NCI-H524 (cell line): ENCODE measurements at places on chromosomes 7 and 10.
A peak's percentile ranks its signal among the peaks of the same experiment; 100 is the strongest.

- no peak for DNase-seq
Observed at GRCh38 chr10:43960477-43960876, 311.8 kb upstream of the ZNF32 start.

GRCh38 chr7:82985144-82985802, 177.4 kb downstream of the PCLO start:
- peak; percentile 69 for DNase-seq

- no peak for DNase-seq
Observed at GRCh38 chr10:17005621-17006566, 123.7 kb downstream of the CUBN start.

DNA sequence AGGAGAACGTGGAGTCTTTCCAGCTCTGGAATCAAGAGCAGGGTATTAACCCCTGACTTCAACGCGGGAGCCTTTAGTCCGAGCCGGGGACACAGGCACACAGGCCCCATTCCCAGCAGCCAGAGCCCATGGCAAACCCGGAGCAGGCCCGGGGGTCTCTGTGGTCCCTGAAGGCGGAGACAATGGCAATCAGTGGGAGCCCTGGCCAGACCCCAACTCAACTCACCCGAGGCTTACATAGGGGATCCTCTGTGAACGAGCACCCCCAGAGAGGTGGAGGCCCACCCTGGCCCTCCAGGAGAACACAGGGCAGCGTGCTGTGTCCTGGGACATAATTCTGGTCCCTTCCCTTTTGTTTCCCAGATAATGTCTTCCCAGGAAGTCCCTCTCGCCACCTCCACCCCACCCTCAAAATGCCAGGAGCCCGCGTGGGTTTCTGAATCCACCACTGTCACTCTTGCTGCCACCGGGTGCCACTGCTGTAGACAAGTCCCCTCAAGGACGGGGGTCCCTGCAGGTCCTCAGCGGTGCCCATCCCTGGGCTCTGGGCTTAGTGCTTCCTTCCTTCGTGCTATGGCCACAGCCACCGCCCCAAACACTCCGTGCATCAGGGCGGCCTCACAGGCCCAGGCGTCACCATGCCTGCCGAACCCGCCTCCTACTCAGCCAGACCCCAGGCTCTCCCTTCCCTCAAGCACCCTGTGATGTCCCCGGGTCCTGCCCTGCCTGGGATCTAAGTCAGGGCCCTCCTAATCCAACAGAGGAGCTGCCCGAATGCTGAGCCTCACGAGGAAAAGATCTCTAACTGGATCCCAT, 28.6 kb upstream of the PPP2R2D start:
- no peak for DNase-seq

DNA sequence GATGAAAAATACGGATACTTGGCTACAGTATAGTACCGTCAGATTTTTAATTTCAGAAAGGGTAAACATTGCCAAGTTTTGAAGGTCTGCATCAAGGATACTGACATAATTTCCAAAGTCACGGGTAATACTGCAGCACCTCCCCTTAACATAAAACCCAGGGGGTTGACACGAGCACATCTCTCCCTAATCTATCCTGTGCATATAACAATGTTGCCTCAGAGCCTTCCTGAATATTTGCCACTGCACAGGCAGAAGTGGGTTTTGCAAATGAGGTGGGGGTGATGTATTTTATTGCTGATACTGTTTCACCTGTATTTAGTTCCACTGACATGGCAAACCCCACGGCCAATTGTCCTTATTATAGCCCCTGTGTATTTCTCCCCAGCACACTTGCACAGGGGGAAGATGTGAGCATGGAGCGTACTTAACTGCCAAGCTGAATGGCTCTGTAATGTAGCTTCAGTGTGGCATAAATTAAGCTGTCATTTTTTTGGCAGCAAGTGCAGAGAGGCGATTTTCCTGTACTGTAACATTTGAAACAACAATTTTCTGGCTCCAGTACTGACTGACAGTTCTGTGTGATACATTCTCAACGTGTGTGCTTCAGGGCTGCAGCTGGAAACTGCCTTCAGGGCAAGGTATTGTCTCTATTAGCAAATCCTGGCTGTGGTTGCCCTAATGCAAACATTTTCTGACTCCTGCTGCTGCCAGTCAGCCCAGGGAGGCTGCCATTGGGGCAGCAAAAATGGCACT, 299.6 kb upstream of the SP4 start:
- no peak for DNase-seq

GRCh38 chr7:150570556-150571465, 3.6 kb downstream of the GIMAP4 start:
- DNase-seq = no peak

- DNase-seq = peak; percentile 77
Observed at GRCh38 chr7:102450242-102450641, 14.4 kb downstream of the ALKBH4 start.

DNA sequence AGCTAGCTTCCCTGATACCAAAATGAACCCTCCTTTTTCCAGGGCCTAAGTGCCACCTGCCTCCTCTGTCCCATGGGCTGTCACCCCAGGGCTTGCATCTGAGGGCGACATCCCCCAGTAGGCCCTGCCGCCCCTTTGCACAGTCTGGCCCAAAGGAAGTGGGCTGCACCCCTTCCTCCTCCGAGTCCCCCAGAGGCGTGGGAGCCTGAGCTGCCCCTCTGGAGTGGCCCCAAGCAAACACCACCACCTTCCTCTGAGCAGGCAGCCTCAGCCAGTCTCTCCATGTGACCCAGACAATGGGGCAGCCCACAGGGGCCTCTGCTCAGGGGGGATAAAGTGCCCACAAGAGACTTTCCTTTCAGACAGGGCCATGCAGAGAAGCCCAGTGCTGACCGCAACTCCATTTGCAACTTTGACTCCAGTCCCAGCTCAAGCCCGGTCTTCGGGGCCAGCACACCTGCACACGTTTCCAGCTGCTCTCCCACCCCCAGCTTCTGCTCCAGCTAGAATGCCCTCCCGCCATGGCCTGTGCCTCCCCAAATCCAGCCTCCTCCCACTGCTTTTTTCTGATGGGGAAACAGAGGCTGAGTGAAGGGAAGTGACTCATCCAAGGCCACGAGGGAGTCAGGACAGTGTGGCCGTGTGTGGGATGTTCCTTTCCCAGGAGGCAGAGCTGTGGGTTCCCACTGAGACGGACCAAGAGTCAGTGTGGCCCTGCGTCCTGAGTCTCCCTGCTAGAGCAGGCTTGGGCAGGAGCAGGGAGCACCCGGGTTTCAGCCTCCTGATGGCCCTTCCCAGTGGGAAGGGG, 111.9 kb downstream of the ZMIZ1 start:
- DNase-seq = no peak

GRCh38 chr10:123462756-123463155, 203.4 kb upstream of the GPR26 start:
- no peak for DNase-seq

GRCh38 chr10:20287586-20287985, 471.4 kb downstream of the PLXDC2 start:
- DNase-seq = no peak

GRCh38 chr7:107638594-107638993, 22.0 kb upstream of the SLC26A4 start:
- DNase-seq = no peak

GRCh38 chr7:135508883-135509588, 866 bp downstream of the CNOT4 start:
- peak; percentile 80 for DNase-seq

DNA sequence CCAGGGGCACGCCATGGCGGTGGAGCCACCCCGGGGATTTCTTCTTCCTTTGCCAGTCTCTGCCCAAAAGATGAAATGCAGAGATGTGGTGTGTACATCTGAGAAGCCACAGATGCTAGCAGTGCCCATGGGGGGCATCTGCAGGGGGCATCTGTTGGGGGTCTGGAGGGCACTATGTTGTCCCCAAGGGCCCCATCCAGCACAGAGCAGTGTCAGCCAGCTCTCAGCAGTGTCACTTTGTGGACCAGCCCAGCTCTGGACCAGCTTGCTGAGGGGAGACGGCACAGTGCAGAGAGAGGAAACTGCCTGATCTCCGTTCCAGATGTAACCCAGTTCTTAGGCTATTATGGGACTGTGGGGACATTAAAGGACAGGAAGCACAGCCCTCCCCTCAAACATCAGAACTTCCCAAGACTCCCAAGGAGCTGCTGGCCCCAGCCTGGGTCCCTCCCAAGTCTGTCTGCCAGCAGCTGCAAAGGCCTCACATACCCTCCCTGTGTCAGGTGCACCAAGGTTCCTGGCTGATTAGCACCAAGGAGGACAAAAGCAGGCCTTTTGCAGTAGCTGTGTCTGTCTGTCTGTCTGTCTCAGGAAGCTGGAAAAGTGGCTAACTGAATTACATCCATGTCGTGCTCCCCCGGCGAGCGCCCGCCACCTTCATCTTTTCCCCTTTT, 536.5 kb downstream of the PTPRN2 start:
- no peak for DNase-seq

DNA sequence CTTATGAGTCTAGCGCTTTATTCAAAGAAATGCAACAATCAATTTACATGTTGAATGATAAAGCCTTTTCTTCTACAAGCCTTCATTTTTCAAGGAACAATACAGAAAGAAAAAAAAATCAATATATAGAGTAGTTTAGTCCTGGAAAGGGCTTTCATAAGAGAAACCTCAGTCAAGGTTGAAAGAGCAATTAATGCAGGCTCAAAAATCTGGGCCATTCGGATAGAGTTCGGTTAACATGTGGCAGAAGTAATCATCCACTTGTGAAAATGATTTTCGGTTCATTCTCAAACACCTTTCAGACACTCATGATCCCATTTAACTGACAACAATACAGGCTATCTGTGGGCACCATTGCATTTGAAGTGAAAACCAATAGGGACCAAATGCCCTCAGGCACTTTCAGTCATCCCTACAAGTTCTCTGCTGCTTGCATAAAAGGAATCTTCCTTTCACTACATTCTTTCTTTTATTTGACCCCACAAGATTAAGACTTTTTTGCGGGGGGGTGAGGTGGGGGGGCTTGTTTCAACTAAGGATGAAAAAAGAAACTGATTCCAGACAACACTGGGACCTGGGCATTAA, 177.9 kb downstream of the RNF133 start:
- peak; percentile 59 for DNase-seq

- peak; percentile 58 for DNase-seq
Observed at GRCh38 chr10:71753091-71753959, 20.0 kb downstream of the VSIR start.

GRCh38 chr10:57303566-57303965, 942.5 kb upstream of the ZWINT start:
- DNase-seq = no peak

- no peak for DNase-seq
Observed at GRCh38 chr7:666454-667292, 59.8 kb upstream of the DNAAF5 start.

DNA sequence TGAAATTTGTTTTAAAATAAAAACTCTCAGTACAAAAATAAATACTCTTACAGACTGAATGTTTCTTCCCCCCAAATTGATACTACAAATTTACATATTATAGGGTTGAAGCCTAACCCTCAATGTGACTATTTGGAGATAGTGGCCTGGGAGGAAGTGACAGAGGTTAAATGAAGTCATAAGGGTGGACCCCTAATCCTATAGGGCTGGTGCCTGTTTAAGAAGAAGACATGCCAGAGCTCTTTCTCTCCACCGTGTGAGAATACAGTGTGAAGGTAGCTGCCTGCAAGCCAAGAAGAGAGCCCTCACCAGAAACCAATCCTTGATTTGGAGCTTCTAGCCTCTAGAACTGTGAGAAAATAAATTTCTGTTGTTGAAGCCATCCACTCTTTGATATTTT, 67.6 kb downstream of the MCU start:
- no peak for DNase-seq

DNA sequence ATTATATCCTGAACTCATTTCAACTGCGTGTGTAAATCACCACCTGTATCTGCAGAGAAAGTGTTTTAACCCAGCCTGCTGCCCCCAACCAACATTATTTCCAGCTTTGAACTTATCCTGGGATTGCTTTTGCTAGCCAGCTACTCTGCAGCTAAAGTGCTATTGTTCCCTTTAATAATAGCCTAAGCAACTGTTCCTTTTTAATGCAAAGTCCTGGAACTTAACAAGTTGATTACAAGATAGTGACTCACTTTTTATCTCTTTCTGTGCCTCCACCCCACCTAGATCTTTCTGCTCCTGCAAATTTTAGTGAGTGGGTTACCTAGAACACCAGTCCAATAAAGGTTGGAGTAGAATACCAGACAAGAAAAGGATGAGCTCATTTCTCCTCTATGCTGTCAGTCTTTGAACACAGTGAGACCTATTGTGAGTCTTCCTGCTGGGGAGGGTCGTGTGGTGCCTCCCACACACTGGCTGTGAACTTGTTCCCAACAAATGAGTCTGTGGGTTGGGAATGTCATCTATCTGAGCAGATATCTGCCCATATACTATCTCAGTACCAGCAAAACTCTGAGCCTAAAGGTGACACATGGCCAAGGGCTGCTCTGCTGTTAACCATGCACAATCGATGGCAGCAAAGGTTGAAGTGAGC, 137.7 kb downstream of the FAM204A start:
- DNase-seq = no peak

- DNase-seq = no peak
Observed at GRCh38 chr10:29773675-29774091, 138.9 kb upstream of the SVIL start.

DNA sequence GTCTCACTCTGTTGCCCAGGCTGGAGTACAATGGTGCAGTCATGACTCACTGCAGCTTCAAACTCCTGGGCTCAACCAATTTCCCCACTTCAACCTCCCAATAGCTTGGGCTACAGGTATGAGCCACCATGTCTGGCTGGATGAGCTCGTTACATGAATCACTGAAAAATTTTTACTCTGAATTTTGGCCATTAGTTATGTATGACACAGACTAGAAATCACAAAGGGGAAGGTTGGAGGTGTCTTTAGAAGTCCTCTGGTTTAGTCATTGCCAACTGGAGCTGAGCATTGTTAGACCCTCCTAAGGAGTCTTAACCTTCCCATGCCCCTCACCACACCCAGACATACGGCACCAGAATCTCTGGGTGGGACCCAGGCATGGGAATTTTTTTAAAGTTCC, 34.7 kb downstream of the SVIL start:
- DNase-seq = no peak

- DNase-seq = no peak
Observed at GRCh38 chr10:96441322-96441885, 72.3 kb downstream of the TLL2 start.

GRCh38 chr10:97229322-97230015, 43.7 kb upstream of the SLIT1 start:
- DNase-seq = no peak

DNA sequence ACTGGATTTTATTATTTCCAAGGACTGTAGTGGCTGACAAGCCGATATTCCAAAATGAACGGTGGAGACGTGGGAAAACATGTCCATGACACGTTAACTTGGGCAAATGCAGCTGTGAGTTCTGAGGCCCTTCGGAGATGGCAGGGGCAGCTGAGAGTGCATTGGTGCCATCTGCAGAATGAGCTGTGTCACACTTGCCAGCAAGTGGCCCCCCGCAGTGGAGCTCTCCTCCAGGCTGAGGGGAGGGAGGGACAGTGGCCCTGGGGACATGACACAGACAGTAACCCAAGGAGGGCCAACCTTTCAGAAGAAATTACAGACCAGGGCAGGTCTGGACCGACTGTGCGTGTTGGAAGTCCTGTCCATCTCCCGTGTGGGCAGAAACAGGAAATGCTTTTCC, 139.4 kb downstream of the SVIL start:
- DNase-seq = no peak
